ENCODE measurements at places on chromosomes 2 and 18.

- no peak for DNase-seq
These were observed 788.4 kb upstream of the SOX11 start for GRCh38 chr2:4903656-4904348.

- no peak for DNase-seq
These were observed 89.5 kb downstream of the CERS6 start for GRCh38 chr2:168545439-168546082.

- DNase-seq: no peak
These were observed 150.2 kb downstream of the PHLPP1 start for GRCh38 chr18:62865498-62865897.

DNA sequence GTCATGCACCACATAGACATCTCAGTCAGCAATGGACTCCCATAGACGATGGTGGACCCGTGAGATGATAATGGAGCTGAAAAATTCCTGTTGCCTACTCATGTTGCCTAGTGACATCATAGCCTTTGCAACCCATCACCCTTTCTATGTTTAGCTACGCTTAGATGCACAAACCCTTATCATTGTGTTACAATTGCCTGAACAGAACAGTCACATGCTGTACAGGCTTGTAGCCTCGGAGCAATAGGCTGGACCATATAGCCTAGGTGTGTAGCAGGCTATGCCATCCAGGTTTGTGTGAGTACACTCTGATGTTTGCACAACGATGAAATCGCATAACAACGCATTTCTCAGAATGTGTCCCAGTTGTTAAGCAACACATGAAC is 221.6 kb downstream of the ALPK2 start:
- DNase-seq: no peak

- DNase-seq: no peak
These were observed 1387.2 kb downstream of the SUCLG1 start for GRCh38 chr2:83071914-83072313.

DNA sequence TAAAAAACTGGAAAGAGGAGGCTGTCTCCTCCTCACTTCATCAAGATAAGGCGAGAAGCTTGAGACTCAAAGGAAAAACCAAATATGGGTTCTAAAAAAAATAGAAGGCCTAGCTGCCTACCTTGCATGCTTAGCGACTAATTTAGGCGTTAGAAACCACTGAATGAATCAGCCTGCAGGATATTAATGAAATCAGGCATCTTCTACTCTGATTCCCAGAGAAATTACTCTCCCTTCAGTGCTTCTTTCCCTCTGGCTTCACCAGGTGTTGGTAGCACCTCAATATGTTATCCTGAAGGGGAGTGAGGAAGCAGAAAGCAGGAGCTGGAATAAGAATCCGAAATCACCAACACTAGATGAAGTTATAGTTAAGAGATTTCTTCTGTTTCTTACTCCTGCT is 749.8 kb upstream of the NRXN1 start:
- DNase-seq: no peak

DNA sequence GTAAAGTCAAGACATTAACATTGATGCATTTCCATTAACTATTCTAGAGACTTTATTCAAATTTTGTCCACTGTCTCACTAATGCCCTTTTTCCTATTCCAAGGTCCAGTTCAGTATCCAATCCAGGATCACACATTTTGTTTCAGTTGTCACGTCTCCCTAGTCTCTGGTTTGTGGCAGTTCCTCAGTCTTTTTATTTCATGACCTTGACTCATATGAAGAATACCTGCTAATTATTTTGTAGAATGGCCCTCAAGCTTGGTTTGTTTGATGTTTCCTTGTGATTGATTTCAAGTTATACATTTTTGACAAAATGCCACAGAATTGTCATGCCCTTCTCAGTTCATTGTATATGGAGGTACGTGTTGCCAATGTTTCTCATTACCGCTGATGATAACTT is 145.2 kb downstream of the FHOD3 start:
- DNase-seq: no peak

DNA sequence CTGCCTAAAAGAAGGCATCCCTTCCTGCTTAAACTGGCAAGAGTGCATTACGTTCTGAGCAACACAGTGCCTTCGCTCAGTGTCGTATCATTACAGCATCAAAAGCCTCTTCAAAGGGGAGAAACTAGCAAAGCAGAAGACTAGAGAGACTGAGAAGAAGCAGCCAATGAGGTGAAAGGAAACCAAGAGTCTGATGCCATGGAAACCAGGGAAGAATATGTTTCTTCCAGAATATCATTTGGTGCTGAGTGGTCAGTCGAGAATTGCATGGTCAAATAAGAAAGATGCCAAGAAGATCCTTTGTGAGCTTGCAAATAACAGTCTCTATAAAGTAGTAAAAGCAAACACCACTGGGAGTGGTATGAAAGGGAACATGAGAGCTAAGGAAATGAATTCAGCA is 312.1 kb upstream of the CHST9 start:
- DNase-seq: no peak

- no peak for DNase-seq
These were observed 768.3 kb upstream of the CDH7 start for GRCh38 chr18:64982414-64983055.

DNA sequence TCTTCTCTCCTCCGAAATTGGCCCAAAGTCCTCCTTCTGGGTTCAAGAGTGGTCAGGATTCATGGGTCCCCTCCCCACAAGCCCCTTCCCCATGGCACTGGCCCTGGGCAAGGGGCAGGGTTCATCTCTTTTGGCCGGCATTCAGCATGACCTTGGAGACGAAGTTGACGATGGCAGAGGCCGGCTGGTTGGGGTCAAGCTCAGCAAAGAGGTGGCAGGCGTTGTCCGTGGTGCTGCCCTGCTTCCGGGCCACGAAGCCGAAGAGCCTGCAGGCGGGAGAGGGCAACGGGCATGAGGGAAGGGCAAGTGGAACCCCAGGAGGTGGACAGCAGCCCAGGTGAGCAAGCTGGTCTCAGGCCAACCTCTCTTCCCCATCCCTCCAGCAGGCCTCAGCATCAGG is 198.5 kb downstream of the TNS1 start:
- DNase-seq: no peak

DNA sequence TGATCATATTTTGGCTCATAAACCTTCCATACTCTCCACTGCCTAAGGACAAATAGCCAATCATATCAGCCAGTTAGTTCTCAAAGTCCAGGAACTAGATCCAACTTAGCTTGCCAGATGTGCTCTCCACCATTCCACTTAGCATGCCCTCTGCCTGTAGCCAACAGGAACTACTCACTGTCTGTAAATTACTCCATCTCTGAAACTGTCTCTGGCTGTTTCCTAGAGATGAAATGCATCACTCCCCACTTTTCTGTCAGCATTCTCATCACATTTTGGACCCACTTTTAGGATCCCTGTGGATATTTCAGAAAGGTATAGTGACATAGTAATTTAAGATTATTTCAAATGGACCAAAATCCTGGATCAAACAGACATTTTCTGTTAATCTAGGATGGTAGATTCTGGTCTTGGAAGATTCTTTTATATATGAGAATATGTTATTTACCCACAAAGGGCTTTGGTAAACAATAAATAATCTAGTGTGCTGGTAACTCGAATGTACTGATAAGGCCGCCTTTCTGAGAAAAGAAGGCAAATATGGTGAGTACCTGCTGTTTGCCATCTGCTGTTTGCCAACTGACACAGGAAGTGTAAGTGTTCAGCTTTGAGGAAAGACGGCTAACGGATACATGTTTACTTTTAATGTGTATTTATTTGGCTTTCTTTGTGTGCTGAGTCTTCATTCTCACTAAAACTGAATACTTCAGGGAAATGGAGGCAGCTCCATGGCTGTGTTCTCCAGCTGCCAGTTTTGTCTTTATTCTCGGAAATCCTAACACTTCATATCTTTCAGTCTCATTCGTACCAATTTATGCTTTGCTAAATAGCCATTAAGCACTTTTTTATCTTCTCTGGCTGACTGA is 79.5 kb downstream of the EVA1A start:
- peak; percentile 74 for DNase-seq

- DNase-seq: no peak
These were observed 82.3 kb downstream of the STPG4 start for GRCh38 chr2:47072728-47073191.

DNA sequence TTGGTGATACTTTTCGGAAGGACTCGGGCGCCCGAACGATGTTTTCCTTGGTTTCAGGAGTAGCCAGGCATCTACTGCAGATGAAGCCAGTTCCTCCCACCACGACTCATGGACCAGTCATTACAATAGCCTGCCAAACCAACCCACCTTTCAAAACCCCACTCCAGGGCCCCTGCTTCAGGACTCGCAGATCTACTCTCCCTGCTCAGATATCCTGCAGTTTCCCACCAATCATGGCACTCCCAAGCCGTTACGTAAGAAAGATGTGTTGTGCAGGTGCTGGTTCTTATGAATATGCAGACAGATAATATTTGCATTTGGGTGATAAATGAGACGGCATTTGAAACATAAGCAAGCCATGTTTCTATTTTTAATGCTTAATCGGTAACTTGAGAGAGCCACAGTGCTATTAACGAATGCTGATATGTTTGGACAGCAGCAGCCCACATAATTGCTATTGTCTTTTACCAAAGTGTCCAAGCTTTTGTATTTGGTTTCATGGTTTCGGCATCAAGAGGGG is 3.5 kb upstream of the CYS1 start:
- peak; percentile 32 for DNase-seq

DNA sequence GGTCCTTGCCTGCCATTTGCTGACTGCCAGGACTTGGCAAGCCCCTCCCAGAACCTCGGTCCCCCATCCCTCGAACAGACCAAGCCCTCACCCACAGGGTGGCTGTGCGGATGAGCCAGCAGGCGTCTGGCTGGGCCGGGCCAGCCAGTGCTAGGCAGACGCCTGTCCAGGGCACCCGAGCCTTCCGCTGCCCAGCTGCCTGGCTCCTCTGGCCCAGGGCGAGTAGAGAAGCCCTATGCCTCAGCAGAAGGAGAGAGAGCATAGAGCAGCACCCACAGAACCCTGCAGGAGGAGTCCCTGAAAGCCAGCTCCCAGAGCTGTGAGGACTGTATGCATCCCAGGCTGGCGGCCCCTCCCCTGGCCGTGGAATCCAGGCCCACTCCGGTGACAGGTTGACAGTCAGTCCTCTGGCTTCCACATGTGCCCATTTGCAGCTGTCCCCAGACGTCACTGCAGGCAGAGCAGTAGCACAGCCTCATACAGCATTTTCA is 62.1 kb upstream of the GLI2 start:
- DNase-seq: peak; percentile 31

GRCh38 chr2:124894199-124894598 is 869.1 kb downstream of the CNTNAP5 start:
- no peak for DNase-seq
